Activated B cell treated with CpG ODN at 0.5 μM for 24 hours (primary cell): ENCODE measurements at places on chromosomes 16 and 17. TPM values are rescaled to one million over a fixed set of nuclear protein-coding genes. Genes with fewer than 3 reads are reported as not detected.
A peak's percentile ranks its signal among the peaks of the same experiment; 100 is the strongest.

DNA sequence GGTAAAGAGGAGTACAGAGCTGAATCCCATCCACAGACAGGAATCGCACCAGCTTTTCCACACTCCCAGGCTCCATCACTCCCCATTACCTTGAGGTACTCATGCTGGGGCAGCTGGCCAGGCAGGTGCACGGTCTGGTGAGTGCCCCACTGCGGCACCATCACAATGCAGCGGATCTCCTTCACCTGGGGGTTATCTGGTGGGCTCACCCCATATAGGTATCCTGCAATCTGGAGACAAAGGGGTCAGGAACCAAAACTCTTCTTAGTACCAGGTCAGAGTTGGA is 1.8 kb upstream of the RILP start:
- DNase-seq = no peak
- peaks cover 20% of the 10 kb centered on the region for H3K4me1 ChIP-seq
- H3K36me3 ChIP-seq = peaks cover 55% of the 10 kb centered on the region

DNA sequence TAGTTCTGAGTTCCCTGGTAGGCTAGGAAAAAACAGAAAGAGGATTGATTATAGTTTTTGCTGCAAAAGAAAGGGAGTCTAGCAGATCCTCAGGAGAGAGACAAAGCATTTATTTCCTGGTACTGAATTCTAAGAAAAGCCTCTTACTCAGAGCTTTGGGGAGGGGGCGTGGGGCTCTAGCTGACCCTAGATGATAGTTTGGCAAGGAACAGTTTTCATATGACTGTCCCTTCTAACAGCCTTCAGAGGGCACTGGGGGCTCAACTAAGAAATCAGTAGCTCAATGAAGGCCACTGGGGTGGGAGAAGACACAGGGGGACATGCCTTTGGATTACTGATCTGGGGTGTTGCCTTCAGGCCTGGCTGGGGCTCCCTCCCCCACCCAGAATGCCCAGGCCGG is 4.0 kb downstream of the CA7 start:
- peaks cover 31% of the 10 kb centered on the region for H3K27me3 ChIP-seq
- DNase-seq = no peak
- H3K4me3 ChIP-seq = no peak overlapping the region
- peaks cover 13% of the 10 kb centered on the region for H3K4me1 ChIP-seq
- H3K27ac ChIP-seq = no peak overlapping the region
- no peaks in the 10 kb centered on the region for H3K36me3 ChIP-seq

DNA sequence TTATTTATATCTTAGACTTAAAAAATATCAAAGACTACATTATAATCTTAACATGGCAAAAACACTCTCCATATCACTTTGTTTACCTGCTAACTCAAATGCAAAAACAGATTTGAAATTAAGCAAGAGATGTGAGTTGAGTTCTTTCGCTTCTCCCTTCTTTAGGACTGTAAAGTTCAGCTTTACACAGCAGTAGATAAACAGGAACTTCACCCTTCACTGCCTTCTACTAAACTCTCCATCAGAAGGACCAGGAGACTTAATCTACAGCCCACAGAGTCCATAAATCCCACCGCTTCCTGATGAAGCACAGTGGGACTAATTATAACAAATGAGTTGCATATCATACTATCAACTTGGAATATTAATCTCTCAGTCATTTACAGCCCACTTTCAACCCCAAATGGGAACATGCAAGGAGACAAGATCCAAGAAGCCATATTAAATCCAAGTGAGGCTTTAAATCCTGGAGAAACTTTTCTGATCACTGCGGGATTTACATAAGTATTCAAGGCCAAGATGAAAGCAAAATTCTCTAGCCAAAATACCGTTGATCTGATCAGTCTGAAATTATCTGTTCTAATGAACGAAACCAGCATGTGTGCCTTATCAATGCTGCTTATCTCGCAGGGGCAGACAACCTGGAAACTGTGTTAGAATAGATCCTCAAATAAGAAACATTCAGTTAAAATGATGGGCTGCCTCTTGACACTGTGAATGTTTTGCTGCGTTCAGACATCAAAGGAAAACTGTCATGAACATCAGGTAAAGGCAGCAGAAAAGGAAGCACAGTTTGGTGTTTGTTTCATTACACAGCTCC is 1.6 kb downstream of the AMFR start:
- no peak for DNase-seq
- H3K27me3 ChIP-seq = no peaks in the 10 kb centered on the region
- H3K36me3 ChIP-seq = peaks cover 9% of the 10 kb centered on the region
- peaks cover 58% of the 10 kb centered on the region for H3K4me1 ChIP-seq

- no peak for DNase-seq
- H3K4me3 ChIP-seq = no peak overlapping the region
- H3K36me3 ChIP-seq = no peaks in the 10 kb centered on the region
- H3K4me1 ChIP-seq = no peaks in the 10 kb centered on the region
- H3K27ac ChIP-seq = no peak overlapping the region
- H3K27me3 ChIP-seq = no peaks in the 10 kb centered on the region
Observed at GRCh38 chr17:59505610-59506276, 59.7 kb upstream of the DHX40 start.

- peaks cover 11% of the 10 kb centered on the region for H3K27me3 ChIP-seq
- H3K27ac ChIP-seq = no peak overlapping the region
Observed at GRCh38 chr17:8611619-8612298, 18.8 kb downstream of the MYH10 start.

DNA sequence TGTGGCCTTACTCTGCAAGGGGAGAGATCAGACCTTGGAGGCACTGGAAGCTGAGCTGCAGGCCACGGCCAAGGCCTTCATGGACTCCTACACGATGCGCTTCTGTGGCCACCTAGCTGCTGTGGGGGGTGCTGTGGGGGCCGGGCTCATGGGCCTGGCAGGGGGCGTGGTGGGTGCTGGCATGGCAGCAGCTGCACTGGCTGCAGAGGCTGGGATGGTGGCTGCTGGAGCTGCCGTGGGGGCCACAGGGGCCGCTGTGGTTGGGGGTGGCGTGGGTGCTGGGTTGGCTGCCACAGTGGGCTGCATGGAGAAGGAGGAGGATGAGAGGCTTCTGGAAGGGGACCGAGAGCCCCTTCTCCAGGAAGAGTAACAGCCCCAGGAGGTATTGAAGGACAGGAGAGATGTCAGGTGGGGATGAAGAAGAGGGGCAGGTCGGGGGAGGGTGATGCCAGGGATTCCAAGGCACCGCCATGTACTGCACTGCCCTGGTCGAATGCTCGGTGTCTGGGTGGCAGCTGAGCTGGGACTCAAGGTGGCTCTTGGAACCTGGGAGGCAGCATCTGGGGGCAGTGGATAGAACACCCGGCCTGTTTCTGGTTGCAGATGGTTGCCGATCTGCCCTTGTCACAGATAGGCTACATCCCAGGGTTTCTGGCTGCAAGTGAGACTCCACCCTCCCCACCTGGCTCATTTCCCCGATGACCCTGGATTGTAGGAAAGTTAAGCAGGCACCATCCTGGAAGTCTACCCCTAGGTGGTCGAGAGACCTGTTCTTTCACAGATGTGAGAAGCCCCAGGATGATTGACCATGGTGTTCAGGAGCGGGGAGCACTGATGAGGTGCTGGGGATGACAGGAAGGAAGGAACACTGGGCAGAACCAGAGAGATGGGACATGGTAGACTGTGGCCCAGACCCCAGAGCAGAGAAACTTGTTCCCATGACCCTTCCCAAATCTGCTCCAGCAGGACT is 5.1 kb downstream of the RNF112 start:
- H3K27ac ChIP-seq = no peak overlapping the region
- no peaks in the 10 kb centered on the region for H3K36me3 ChIP-seq
- DNase-seq = no peak

- no peak overlapping the region for H3K27ac ChIP-seq
- no peak for DNase-seq
- no peak overlapping the region for H3K4me3 ChIP-seq
- H3K4me1 ChIP-seq = peaks cover 3% of the 10 kb centered on the region
- no peaks in the 10 kb centered on the region for H3K27me3 ChIP-seq
- H3K36me3 ChIP-seq = peaks cover 86% of the 10 kb centered on the region
Observed at GRCh38 chr17:17134051-17134956, 71.8 kb downstream of the PLD6 start.

DNA sequence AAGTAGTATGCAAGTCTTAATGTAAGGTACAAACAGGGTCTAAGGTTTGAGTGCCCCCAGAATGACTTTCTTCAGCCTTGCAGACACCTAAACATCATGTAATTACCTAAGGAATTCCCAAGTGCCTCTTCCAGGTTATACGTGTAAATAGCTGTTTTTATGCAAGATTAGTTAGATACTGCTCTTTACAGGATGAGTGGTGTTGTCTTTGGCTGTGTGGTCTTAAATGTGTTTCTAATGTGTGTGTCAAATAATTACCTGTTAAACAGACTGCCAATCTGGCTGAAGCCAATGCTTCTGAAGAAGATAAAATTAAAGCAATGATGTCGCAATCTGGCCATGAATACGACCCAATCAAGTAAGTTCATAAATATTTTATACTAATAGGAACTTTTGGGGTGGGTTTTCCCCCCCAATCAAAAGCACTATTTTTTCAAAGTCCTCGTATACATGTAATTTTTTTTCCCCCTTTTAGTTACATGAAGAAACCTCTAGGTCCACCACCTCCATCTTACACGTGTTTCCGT is 16.0 kb downstream of the RBBP6 start:
- DNase-seq = no peak
- no peak overlapping the region for H3K4me3 ChIP-seq
- no peaks in the 10 kb centered on the region for H3K4me1 ChIP-seq

- no peaks in the 10 kb centered on the region for H3K4me1 ChIP-seq
- DNase-seq = no peak
- no peaks in the 10 kb centered on the region for H3K36me3 ChIP-seq
Observed at GRCh38 chr17:56085576-56086267, 67.6 kb upstream of the ANKFN1 start.

- H3K27me3 ChIP-seq = no peaks in the 10 kb centered on the region
- DNase-seq = no peak
- H3K4me1 ChIP-seq = peaks cover 9% of the 10 kb centered on the region
Observed at GRCh38 chr16:15482068-15482747, 47.8 kb downstream of the BMERB1 start.

DNA sequence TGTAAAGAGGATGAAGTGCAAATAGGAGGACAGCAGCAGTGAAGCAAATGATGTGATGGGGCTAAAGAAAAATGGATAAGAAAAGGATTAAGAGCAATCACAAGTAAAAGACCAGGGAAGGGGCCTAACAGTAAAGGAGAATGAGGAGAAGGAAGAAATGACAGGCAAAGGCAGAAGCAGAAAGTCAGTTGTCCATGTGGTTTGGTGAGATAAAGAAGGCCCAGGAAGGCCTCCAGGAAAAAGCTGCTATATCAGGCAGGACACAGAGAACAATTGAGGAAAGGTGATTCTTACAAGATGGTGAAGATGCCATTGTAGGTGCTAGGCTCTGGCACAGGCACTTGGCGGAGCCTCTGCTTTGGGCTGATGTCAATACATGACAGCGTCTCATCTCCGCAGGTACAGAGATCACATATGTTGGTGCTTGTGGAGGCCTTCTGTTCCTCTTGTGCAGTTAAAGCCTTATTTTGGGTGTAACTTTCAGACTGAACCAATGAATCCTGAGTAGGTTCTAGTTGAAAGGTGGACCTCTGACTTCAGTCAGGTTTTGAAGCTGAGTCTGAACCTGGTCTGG is 18.1 kb downstream of the RDM1 start:
- no peak overlapping the region for H3K27ac ChIP-seq
- H3K4me1 ChIP-seq = no peaks in the 10 kb centered on the region
- no peaks in the 10 kb centered on the region for H3K36me3 ChIP-seq
- no peaks in the 10 kb centered on the region for H3K27me3 ChIP-seq
- H3K4me3 ChIP-seq = no peak overlapping the region
- DNase-seq = no peak

- no peak overlapping the region for H3K27ac ChIP-seq
- peaks cover 47% of the 10 kb centered on the region for H3K36me3 ChIP-seq
- H3K4me1 ChIP-seq = no peaks in the 10 kb centered on the region
Observed at GRCh38 chr17:83037084-83037873, 42.1 kb upstream of the METRNL start.

DNA sequence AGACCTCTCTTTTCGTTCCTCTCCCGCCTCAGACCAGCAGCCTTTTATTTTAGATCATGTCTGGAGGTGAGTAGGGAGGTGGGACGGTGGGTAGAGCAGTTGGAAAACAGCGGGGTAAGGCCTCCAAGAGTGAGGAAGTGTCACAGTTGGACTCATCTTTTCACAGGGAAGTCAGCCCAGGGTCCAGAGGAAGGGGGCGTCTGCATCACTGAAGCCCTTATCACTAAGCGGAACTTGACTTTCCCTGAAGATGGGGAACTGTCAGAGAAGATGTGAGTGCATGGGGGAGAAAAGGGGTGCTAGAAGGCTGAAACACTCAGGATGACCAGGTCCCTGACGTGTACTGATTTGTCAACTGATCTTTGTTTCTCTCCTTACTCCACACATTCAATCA is 461 bp downstream of the LRRC46 start:
- peak overlapping the region; percentile 96 for H3K4me3 ChIP-seq
- no peaks in the 10 kb centered on the region for H3K27me3 ChIP-seq
- peaks cover 29% of the 10 kb centered on the region for H3K4me1 ChIP-seq
- peak overlapping the region; percentile 92 for H3K27ac ChIP-seq
- peaks cover 29% of the 10 kb centered on the region for H3K36me3 ChIP-seq

- H3K4me1 ChIP-seq = peaks cover 19% of the 10 kb centered on the region
- no peaks in the 10 kb centered on the region for H3K27me3 ChIP-seq
- H3K36me3 ChIP-seq = peaks cover 50% of the 10 kb centered on the region
- DNase-seq = peak; percentile 64
- H3K27ac ChIP-seq = no peak overlapping the region
Observed at GRCh38 chr17:50482516-50482915, 3.9 kb downstream of the RSAD1 start.

Gene DNAH2
- total RNA-seq = not detected in 2 replicates

Gene OTOA
- 0.42 and 0.60 TPM in 2 replicates for total RNA-seq

Gene LPCAT2
- total RNA-seq = 0.04 and 0.42 TPM in 2 replicates

Gene GRIN2C
- not detected in 2 replicates for total RNA-seq

Gene XYLT1
- 14.9 and 17.0 TPM in 2 replicates for total RNA-seq

Gene PDK2
- 15.9 and 16.2 TPM in 2 replicates for total RNA-seq

Gene KCNJ18
- total RNA-seq = not detected in 2 replicates

Gene PRR15L
- not detected in 2 replicates for total RNA-seq

Gene CES3
- total RNA-seq = 0.29 and 0.61 TPM in 2 replicates

Gene KRTAP4-5
- total RNA-seq = not detected in 2 replicates

Gene SOST
- total RNA-seq = not detected in 2 replicates

Gene AGRP
- total RNA-seq = not detected in 2 replicates

Gene CLEC19A
- total RNA-seq = not detected in 2 replicates

Gene NOG
- not detected in 2 replicates for total RNA-seq
